ENCODE measurements at places on chromosomes 4 and X.

DNA sequence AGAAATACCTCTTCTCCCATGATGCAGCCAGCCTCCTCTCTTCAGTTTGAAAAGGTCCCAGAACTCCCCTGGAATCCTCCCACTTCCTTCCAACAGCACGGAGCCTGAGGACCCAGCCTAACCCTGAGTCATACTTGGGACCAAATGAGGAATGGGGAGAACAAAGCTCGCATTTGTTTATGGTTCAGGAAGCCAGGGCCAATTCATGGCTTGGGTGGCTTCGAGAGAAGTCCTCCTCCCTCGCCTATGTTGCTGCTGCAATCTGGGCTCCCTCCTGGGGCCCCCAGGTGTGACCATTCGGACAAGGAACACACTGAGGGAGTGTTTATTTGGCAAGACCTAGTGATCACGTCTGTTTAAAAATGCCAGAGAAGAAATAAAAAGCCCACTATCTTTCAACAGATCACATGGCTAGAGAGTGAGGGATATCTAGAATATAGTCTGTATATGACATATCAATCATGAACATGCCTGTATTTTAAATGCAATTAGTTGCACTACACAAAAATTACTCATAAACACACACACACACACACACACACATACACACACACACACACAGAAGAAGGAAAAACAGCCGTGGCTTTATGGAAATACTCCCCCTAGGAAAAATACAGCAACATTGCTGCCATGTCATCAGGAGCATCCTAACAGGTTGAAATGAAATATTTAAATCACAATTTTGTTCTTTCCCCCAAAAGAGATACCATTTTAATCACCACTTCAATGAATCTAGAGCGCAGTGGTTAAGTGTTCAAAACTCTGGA lies 155.7 kb upstream of the MAP3K15 start:
- H3K4me3 ChIP-seq, result no peak overlapping the region
- H3K36me3 ChIP-seq, result no peaks in the 10 kb centered on the region
- no peak overlapping the region for H3K27ac ChIP-seq
- peak; percentile 14 for DNase-seq
- no peaks in the 10 kb centered on the region for H3K27me3 ChIP-seq

GRCh38 chr4:40530961-40531635 lies 98.6 kb downstream of the RBM47 start:
- no peaks in the 10 kb centered on the region for H3K27me3 ChIP-seq
- peaks cover 3% of the 10 kb centered on the region for H3K4me1 ChIP-seq
- H3K4me3 ChIP-seq, result no peak overlapping the region
- no peak for DNase-seq
- no peak overlapping the region for H3K27ac ChIP-seq

- H3K27ac ChIP-seq, result no peak overlapping the region
- DNase-seq, result peak; percentile 31
- H3K27me3 ChIP-seq, result no peaks in the 10 kb centered on the region
- H3K4me1 ChIP-seq, result no peaks in the 10 kb centered on the region
These were observed 113.9 kb downstream of the GPR143 start for GRCh38 chrX:9651737-9652136.

GRCh38 chr4:147682755-147683154 lies 1.2 kb downstream of the PRMT9 start:
- no peaks in the 10 kb centered on the region for H3K36me3 ChIP-seq
- no peak for DNase-seq
- no peak overlapping the region for H3K4me3 ChIP-seq

GRCh38 chr4:3328814-3329663 lies 36.2 kb downstream of the RGS12 start:
- H3K36me3 ChIP-seq, result no peaks in the 10 kb centered on the region
- no peaks in the 10 kb centered on the region for H3K4me1 ChIP-seq
- H3K27me3 ChIP-seq, result no peaks in the 10 kb centered on the region
- no peak for DNase-seq
- no peak overlapping the region for H3K27ac ChIP-seq
- H3K4me3 ChIP-seq, result no peak overlapping the region

DNA sequence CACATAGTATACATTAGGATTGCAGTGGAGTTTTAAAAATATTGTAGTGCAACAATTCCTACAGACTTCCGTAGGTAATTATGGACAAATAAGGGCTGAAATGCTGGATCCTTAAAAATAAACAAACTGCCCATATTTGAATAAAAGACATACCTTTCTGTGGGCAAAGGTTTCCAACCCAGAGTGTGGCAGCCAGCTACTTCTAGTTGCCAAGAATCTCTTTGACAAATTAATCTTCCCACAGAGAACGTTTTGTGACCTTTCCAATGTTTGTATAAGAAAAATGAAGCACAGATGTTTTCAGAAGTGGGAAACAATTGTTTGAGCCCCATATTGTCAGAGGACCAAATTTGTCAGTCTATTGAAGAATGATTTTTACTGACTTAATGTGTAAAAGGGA lies 21.1 kb downstream of the GRPR start:
- H3K4me3 ChIP-seq, result no peak overlapping the region
- no peaks in the 10 kb centered on the region for H3K36me3 ChIP-seq
- DNase-seq, result no peak
- no peaks in the 10 kb centered on the region for H3K27me3 ChIP-seq
- no peaks in the 10 kb centered on the region for H3K4me1 ChIP-seq
- no peak overlapping the region for H3K27ac ChIP-seq

- peaks cover 4% of the 10 kb centered on the region for H3K4me1 ChIP-seq
- no peaks in the 10 kb centered on the region for H3K36me3 ChIP-seq
- H3K27ac ChIP-seq, result peak overlapping the region; percentile 80
- DNase-seq, result peak; percentile 62
These were observed 512 bp upstream of the TMEM131L start for GRCh38 chr4:153465615-153466080.

- no peaks in the 10 kb centered on the region for H3K36me3 ChIP-seq
- no peak for DNase-seq
- H3K4me1 ChIP-seq, result no peaks in the 10 kb centered on the region
- H3K27me3 ChIP-seq, result no peaks in the 10 kb centered on the region
- H3K27ac ChIP-seq, result no peak overlapping the region
These were observed 66.7 kb downstream of the LHFPL1 start for GRCh38 chrX:112613039-112613438.

- no peak overlapping the region for H3K4me3 ChIP-seq
- H3K27ac ChIP-seq, result no peak overlapping the region
- no peaks in the 10 kb centered on the region for H3K27me3 ChIP-seq
- peaks cover 6% of the 10 kb centered on the region for H3K4me1 ChIP-seq
- no peak for DNase-seq
These were observed 8.2 kb downstream of the ELOVL6 start for GRCh38 chr4:110190249-110190648.

DNA sequence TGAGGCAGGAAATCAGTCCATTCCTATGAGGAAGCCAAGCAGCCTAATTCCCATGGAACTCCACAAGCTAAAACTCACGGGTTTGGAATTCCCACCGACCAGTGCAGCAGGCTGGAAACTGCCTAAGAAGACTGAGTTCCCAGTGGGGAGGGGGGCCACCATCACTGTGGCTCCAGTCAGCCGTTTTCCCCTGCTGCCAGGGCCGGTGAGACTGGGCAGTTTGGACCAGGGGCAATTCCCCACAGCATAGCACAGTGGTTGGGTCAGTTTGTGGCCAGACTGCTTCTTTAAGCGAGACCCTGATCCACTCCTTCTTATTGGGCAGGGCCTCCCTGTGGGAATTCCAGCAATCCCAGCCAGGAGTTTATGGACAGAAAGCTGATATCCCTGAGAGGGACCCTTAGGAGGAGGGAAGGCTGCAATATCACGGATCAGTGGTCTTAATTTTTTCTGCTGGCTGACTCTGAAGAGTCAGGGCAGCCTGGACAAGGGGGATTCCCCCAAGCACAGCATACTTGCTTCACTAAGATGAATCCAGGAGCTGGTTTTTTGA lies 20.7 kb downstream of the PAGE5 start:
- no peak for DNase-seq
- H3K4me3 ChIP-seq, result no peak overlapping the region
- no peaks in the 10 kb centered on the region for H3K4me1 ChIP-seq
- H3K36me3 ChIP-seq, result no peaks in the 10 kb centered on the region
- no peak overlapping the region for H3K27ac ChIP-seq
- no peaks in the 10 kb centered on the region for H3K27me3 ChIP-seq

DNA sequence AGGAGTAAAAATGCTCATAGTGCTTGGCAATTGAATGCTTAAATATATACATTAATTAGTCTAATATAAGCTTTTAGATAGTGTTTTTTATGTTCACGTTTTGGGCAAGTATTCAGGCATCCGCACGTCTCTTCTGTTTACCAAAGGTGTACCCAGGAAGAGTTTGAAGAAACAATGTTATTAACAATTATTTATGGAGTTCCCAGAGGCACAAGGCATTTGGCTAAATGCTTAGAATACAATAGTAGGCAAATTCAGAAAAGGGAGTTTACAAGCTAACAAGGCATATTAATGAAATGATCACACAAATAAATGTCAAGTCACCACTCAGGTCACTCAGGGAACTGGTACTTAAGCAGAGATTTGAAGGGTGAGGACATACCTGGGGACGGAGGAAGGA lies 294.8 kb downstream of the TENM3 start:
- H3K27ac ChIP-seq, result no peak overlapping the region
- H3K27me3 ChIP-seq, result no peaks in the 10 kb centered on the region

GRCh38 chr4:40984051-40984450 lies 230.3 kb downstream of the APBB2 start:
- no peak overlapping the region for H3K27ac ChIP-seq
- no peaks in the 10 kb centered on the region for H3K36me3 ChIP-seq
- no peak for DNase-seq
- H3K27me3 ChIP-seq, result no peaks in the 10 kb centered on the region

DNA sequence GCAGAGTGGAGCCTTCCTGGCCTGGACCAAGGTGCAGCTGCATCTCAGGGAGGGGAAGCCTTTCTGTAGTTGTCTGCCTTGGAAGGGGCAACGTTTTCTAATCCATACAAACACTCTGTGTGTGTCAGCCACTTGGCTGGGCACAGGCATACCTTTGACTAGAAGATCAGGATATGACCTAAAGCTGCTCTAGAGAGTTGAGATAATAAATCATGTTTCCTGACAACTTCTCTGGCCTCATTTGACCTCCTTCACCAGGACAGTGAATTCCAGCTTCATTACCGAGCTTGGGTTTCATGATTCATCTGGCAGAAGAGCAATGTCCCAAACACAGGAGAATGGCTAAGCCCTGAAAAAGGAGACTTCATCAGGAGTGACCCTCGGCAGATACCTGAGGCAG lies 89.6 kb upstream of the KIT start:
- no peak for DNase-seq
- no peaks in the 10 kb centered on the region for H3K4me1 ChIP-seq
- H3K36me3 ChIP-seq, result no peaks in the 10 kb centered on the region
